ENCODE measurements at places on chromosomes 16 and 17.

DNA sequence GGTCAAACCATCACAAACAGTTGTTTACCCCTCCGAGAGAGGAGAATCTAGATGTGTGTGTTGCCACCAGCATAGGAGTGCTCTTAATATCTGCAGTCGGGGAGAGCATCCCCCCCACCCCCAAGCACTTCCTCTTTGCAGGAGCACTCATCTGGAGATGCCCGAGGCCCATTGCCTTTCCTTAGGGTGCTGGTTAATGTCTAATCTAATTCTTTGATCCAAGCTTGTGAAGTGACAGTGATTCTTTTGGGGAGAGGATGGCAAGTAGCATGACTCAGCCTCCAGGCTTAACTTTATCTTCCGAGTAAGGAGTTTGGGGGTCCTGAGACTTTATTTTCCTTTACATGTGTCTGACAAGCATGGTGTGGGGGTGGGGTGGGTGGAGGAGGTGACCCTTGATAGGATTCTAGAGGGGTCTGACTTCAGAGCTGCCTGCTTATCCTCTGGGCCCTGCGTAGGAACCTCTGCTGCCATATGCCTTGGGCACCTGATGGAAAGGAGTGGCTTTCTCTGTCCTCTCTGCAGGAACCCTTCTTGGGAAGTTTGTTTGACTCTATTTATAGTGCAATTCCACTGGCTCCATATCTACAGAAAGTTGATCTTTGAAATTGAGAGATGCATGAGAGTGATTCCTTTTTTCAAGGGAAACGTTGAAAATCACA, 207.1 kb downstream of the SPECC1 start:
- DNase-seq, result no peak

- DNase-seq, result no peak
Measured at GRCh38 chr16:88732172-88732960, 26.1 kb downstream of the CTU2 start.

DNA sequence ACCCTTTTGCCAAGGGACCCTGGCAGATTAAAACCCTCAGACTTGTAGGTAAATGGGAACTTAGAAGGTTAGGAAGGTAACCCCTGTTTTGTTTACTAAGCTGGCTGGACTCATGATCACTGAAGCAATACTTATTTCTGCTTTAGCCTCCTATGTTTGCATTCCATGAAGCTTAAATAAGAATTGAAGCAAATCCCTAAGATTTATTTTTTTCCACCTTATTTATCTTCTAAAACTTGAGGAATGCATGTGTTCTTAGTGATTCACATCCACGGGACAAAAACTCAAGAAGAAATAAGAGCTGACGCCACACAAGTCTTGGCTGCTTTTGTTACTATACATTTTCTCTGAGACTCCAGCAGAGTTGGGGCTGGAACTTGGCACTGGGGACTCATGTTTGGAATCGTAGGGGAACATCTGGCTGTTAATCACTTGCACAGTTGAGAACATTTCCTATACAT, 35.5 kb downstream of the CLUAP1 start:
- no peak for DNase-seq

DNA sequence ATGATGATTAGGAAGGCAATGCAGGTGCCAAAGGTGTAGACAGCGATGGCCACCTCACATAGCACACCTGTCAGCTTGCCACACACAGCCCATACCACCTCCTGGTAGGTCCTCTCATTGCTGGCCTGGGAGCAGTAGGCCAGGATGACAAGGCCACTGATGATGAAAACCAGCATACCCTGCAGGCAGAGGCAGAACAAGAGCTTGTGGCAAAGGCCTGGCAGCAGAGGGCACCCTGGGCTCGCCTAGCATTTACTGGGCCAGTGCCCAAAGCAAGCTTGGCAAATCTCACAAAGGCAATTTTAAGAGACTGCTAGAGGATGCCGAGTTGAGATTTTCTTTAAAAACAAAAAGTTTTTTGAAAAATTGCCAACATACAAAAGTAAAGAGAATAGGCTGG, 5.9 kb downstream of the SLC38A7 start:
- DNase-seq, result peak; percentile 4

DNA sequence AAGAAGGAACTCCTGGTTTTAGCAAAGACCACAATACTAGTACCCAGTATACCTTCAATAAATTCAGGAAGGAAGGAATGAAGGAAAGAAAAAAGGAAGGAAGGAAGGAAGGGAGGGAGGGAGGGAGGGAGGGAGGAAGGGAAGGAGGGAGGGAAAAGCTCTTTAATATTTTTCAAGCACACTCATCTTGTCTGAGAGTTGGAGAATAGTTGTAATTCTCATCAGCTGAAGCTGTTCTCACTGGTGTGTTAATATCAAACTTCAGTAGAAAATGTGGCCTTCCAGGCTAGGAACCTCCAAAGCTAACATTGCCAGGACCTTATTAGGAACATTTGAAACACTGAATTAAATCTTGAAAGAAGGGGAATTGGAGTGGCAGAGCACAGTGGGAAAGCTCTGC, 55.2 kb upstream of the CDH5 start:
- DNase-seq, result no peak

- no peak for DNase-seq
Measured at GRCh38 chr17:68460146-68460545, 2.9 kb upstream of the WIPI1 start.

DNA sequence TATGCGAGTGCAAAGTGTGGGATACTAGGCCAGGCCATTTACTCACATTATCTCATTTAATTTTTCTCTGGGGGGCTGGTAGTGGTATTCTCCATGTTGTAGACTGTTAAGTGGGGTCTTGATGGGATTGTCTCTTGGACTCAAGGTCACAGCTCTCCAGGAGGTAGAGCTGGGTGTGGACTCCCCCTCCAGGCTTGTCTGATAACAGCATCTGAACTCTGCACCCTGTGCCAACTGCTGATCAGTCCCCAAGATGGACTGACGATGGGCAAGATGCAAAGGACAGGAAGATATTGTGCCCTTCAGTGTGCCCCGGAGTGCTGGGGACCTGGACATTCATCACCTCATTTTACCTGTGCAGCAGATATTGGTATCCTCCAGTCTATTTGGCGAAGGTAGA, 147.8 kb downstream of the MSI2 start:
- no peak for DNase-seq

DNA sequence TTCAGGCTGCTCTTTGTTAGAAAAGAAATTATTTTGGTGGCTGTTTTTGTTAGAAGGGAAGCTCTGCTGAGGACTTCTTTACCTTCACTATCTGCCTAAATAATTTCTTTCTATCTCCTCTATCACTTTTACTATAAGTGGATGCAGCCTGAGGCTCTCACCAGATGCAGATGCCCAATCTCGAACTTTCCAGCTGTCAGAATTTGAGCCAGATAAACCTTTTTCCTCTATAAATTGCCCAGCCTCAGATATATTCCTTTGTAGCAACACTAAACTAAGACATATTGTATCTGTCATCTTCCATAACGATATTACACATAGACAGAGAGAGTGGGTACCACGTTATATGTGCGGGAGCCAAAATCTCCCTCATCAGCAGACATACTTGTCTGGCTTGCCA, 15.7 kb upstream of the CDH8 start:
- DNase-seq, result no peak

GRCh38 chr17:40190197-40191021, 13.1 kb downstream of the RAPGEFL1 start:
- DNase-seq, result peak; percentile 13

DNA sequence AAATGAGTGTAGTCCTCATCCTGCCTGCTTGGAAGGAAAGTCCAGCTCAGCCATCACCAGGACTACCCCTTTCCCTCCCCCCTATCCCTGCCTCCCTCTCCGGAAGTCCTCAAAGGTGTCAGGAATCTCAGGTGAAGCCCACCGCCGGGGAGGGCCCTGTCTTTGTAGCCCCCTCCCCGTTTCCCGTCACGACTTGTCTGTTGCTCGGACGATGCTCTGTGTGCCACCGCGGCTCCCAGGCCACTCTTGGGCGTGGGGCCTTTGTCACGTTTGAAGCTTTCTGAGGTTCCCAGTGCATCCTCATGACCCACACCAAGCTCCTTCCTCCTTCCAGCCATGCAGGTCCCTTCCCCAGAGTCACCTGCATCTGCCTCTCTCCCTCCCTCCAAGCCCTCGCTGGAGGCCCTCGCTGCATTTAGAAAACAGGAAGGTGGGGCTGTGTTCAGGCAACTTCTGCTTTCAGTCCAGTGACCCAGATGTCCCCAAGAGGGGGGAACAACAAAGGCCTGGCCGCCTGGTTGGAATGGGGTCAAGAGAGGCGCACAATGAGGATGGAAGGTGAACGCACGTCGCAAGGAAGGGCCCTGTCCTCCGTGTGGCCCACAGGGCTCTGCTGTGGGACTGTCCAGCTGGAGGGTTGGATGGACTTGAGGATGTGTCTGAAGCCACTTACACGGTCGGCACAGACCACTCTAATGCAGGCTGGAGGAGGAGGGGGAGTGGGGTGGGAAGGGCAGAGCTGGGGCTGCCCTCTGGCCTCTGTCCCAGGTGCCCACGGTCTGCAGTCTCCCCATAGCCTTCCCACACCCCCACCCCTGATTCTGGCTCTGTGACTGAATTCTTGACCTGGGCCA, 59.9 kb downstream of the OR1D5 start:
- DNase-seq, result no peak

- peak; percentile 37 for DNase-seq
Measured at GRCh38 chr16:19389246-19389645, 28.4 kb upstream of the TMC5 start.

- peak; percentile 36 for DNase-seq
Measured at GRCh38 chr17:76547183-76547641, 7.4 kb downstream of the PRCD start.

GRCh38 chr16:49717689-49718088, 138.2 kb downstream of the ZNF423 start:
- no peak for DNase-seq

DNA sequence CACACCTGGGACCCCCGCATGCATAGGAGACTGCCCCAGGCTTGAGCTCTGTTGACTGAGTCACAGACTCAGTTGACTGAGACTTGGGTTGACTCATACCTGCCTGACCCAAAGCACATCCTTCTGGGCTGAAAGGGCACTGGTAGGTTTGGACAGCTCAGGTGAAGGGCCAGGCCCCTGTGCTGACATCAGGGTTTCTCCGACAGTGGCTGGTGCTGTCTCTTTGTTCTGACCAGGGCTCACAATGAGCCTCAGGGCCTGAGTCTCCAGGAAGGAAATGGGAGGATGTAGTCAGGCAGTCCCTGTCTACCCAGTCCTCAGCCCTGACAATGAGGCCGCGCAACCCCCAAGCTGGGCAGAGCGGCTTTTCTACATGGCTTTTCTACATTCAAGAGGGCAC, 6.5 kb downstream of the SPNS2 start:
- no peak for DNase-seq

GRCh38 chr17:44556166-44556831, 985 bp upstream of the FZD2 start:
- no peak for DNase-seq

- DNase-seq, result no peak
Measured at GRCh38 chr17:70405492-70406220, 236.3 kb downstream of the KCNJ2 start.

DNA sequence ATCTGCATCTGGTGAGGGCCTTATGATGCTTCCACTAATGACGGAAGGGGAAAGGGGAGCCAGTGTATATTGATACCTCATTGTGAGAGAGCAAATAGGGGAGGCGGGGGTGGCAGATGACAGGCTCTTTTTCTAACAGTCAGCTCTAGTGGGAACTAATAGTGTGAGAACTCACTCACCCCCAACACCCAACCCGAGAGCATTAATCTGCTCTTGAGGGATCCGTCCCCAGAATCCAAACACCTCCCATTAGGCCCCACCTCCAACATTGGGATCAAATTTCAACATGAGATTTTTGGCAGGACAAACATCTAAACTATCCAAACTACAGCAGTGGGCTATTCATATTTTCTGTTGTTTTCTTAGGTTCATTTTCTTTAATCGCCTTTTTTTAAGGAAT, 54.4 kb downstream of the BPTF start:
- no peak for DNase-seq

GRCh38 chr17:27545562-27546229, 85.3 kb upstream of the LGALS9 start:
- DNase-seq, result no peak

DNA sequence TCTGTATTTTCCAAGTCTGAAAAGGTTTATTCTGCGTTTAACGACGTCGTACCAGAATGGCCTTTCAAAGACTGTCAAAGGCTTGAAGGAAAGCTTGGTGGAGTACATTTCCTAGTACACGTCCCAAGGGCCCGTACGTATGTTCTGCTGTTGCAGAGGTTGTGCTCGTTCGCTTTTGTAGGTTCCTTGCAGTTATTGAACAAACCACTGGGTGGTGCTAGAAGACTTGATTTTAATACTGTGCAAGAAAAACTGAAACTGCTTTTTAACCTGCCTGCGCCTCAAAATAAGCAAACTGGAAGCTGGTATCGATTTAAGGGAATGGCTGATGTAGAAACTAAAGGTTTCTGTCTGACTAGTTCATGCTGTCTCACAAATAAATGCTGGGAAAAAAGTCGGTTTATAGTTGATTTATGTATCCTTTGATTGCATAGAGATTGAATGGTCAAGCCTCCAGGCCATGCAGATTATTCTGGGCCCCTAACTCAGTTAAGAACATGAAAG, 54.6 kb downstream of the USP10 start:
- peak; percentile 56 for DNase-seq

DNA sequence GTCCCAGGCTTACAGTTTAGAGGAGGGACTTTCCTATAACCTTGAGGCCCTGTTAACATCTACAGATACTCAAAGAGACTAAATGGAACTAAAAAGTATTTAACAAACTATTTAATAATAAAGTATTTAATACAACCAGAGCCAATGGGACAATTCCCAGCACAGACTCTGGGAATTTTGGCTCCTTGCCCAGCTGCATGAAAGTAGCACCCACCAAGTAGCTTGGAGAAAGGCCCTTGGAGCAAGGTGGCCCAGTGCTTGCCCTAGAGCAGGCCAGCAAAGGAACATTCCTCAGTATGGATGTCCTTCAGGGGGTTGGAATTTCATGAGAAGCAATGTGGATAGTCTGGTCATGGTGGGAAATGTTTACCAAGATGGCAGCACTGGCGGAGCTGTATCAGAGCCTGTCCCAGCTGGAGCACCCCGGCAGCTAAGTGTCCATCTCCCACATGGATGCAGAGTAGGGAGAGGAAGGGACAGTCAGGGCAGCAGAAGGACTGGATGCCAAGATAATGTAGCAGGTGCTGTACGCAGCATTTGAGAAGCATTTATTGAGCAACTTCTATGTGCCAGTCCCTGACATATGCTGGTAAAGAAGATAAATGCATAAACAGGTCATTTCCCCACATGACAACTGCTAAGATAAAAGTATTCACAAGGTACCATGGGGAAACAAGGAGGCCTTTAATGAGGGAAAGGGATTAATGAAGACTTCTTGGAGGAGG, 5.2 kb upstream of the SMARCD2 start:
- no peak for DNase-seq

GRCh38 chr17:1593630-1593931, 31.0 kb upstream of the PITPNA start:
- no peak for DNase-seq
